Right lobe of liver (tissue), 6 donors: ENCODE measurements at places on chromosomes 16 and 17.

DNA sequence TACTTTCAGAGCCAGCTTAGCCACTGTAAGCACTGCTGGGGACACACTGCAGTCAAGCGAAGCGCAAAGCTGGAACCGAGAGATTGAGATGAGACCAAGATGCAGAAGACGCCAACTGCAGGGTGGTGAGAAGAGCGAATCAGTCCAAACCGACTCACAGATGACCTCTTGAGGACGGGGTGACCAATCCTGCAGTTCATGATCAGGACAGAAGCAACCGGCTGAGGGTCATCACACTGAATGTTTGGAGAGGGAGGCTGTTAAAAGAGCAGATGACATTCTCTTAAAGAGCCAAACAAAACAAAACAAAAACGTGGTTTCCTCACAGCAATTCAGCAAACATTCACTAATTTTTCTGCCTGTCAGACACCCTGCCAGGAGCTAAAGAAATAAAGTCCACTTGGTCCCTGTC, 8.5 kb downstream of the HASPIN start:
- DNase-seq: no peak

GRCh38 chr17:50647187-50647586, 12.5 kb downstream of the ABCC3 start:
- peak; percentile 37 for DNase-seq

DNA sequence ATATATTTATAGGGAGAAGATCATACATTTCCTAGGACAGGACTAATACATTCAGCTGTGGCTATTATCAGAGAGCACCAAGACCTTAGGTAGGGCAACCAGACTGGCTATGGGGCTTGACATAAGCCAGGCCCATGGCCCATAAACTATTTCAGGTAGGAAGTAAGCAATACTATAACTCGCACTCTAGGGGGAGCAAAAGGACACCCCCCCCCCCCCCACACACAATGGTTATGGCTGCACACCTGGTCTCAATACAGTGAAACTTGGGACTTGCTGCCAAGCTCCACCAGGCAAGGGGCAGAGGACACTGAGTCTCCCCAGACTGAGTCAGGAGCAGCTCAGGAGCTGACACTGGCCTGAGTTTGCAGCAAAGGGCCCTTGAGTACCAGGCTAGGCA, 348.9 kb upstream of the ASIC2 start:
- no peak for DNase-seq

- peak; percentile 33 for DNase-seq
These were observed 86.3 kb downstream of the VPS53 start for GRCh38 chr17:628089-628941.

DNA sequence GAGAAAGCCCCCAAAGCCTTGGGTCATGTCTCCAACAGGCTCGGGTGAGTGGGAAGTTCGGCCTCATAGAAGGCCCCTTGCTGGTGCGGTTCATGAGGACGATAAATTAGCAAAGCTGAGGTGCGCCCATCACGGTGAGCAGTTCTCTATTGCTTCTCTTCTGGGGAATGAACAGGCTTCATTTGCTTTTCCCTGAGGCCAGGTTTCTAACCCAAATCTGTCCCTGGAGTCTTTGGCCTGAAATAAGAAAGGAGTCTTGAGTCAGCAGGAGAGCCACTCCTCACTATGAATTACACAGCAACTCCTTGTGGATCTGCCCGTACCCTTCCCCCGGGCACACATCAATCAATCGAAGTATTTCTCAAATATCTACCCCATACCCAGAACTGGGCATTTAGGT, 94.6 kb downstream of the YPEL2 start:
- no peak for DNase-seq

- DNase-seq: no peak
These were observed 94.9 kb downstream of the TMEM132E start for GRCh38 chr17:34673995-34674890.

DNA sequence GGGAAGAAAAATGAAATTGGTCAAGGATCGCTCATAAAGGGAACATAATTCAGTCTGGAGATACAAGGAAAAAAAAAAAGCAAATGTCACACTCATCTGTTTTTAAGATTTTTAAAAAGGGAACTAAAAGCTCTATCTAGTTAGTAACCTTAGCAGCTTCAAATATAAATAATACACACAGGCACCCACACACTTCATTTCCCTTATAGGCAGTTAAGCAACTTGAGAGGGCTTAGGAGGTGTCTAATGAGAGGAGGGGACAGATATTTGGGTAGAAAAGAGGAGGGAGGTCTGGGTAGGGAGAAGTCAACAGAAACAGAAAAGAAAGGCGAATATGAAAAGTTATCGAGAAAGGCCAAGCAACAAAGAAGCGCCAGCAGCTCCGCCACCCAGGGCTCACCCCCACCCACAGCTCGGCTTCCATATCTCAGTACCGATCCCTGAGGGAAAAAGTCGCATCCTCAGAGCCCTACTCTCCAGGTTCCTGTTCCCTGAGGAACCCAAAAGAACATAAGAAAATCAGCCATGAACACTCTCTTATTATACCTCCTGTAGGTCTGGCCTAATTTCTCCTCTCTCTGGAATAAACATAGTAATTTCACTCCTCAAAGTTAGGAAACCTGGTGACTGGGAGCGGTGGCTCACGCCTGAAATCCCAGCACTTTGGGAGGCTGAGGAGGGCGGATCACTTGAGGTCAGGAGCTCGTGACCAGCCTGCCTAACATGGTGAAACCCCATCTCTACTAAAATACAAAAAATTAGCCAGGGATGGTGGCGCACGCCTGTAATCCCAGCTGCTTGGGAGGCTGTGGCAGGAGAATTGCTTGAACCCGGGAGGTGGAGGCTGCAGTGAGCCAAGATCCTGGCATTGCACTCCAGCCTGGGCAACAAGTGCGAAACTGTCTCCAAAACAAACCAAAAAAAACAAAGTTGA, 69.6 kb upstream of the RCVRN start:
- no peak for DNase-seq

GRCh38 chr17:45150911-45151809, 2.9 kb downstream of the HEXIM1 start:
- DNase-seq: no peak

DNA sequence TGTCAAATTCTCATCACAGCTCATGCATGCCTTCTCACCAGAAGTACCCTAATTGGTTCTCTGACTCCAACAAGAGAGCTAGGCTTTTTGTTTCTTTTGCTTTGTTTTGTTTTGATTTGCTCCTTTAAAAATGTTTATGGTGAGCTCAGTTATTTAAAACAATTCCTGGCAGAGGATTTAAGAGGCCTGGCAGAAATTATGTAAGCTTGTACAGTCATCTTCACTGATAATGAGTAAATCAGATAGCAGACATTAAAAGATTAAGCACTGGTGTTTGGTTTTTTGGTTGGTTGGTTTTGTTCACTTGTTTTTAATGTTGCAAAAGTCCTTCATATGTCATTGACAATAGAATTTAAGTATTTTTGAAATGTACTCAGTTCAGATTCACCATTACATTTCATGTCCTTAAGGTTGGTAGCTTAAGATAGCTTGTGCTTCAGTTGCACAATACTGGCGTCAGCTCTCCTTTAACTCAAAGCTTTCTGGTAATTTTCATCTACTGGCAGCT, 378.9 kb downstream of the CDH13 start:
- DNase-seq: no peak

DNA sequence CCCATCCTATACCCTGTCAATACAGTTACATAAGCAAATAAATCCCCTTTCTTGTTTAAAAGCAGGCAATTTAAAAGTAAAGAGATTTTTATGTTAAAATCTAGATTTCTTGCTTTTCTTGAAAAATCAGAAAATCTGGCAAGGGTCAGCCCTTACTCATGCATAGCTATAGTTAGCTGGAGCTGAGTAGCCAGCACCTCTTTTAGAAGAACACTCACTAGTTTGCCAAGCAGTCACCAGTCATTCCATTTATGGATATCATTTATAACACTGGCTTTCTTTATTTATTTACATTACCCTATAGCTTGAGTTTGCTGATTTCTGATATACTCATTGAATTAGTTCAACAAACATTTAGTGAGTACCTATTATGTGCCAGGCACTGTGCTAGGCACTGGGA, 45.7 kb downstream of the NXPH3 start:
- DNase-seq: no peak

DNA sequence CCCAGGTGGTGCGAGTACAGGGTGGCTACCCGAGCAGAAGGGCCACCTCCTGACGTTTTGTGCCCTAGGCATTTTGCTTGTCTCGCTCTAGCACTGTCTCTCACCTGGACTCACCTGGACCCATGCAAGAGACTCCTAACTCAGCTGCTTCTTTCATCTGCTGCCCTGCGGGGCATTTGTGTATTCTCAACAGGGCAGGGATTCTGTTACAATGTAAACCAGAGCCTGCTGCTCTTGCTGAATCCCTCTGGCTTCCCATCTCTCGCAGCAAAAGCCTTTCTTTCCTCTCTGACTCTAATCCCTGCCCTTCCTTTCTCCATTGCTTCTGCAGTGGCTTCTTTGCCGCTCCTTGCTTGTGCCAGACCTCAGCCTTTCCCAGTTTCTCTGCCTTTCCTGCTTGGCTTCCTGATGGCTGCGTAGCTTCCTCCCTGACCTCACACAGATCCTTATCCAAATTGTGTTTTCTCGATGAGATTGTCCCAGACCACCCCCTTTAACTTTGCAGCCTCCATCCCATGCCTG, 10.2 kb downstream of the ARSG start:
- no peak for DNase-seq

DNA sequence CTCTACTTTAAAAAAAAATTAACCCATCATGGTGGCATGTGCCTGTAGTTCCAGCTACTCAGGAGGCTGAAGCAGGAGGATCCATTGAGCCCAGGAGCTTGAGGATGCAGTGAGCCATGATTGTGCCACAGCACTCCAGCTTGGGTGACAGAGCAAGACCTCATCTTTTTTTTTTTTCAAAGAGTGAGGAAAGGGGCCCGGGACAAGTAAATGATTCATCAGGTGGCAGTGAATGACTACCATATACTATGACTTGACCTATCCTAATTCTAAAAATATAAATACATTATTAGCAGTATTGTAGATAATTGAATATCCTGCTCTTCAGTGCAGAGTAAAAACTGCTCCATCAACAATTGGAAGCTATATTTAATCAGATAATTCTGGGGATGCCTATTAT, 55.3 kb downstream of the CLUH start:
- no peak for DNase-seq

- no peak for DNase-seq
These were observed 439.8 kb downstream of the SOX9 start for GRCh38 chr17:72560303-72561247.

DNA sequence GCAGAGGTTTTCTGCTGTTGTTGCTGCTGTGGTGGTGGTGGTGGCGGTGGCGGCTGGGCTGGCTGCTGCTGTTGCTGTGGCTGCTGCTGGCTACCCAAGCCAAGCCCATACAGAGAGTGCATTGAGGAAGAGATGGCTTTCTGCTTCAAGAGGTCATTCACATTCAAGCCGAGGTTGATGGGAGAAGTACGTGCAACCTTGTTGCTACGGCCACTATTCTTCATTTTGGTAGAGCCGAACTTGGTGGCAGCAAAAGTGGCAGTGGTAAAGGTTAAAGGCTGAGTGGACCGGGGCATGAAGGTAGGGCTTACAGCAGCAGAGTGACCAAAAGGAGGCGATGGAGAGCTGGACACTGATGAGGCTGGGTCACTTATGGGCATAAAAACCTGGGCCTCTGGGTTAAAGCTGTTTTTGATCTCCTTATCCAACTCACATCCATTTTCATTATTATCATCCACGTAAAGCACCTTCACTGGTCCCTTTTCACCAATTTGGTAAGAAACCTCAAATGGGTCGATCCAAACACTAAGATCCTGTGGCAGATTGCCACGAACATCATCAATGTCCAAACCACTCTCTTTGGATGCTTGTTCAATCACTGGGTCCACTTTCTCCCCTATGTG, 2.8 kb downstream of the TOB1 start:
- no peak for DNase-seq
